ENCODE measurements at places on chromosomes 4 and X.

GRCh38 chrX:115311139-115311538 is 21.6 kb downstream of the LUZP4 start:
- DNase-seq, result no peak

DNA sequence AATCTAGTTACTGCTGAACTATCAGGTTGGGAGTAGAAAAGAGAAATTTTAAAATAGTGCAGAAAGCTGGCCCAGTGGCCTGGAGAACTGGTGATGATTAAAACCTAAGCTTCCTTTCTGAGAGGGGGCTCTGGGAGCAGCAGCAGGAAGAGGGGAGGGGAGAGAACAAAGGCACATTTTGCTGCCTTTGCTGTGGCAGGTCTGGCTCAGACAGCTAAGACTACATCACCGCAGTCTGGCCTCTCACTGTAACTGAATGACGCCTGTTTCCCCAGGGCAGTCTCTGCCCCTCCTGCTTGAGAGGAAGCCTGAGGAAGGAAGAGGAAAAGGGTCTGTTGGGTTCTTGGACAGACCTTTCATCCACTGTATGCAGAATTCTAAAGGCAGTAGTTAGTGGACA is 148.5 kb downstream of the FRAS1 start:
- DNase-seq, result no peak

DNA sequence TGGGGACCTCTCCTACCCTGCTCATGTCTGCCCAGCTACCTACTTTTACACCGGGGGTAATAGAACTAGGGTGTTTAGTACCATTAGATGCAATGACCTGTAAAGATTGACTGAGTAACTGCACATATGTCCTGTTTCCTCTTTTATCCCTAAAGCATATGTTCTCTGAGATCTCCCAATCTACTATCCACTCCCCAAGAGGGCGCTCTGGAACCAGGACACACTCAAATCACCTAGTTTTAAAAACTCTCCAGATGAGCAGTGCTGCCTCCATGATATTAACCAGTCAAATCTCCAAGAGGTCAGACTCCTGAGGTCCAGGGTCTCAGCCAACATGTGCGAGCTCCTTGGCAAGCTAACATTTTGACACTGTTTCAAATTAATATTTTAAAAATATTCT is 87.0 kb upstream of the TSPAN5 start:
- DNase-seq, result no peak

DNA sequence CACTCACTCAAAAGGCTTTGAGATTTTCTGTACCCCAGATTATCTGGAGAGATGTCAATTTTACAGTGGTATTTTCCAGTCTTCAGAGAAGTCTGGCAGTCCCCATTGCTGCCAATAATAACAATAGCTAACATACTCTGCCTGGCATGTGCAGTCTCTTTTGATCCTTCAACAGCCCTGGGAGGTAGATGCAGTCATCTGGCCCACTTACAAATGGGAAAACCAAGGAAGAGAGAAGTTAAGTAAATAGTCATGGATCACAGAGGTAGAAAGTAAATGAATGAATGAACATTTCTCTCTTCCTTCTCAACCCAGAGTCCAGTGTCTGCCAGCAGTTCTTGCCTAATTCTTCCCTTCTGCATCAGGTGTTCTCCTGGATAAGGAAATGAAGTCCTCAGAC is 113.0 kb upstream of the EDNRA start:
- no peak for DNase-seq

DNA sequence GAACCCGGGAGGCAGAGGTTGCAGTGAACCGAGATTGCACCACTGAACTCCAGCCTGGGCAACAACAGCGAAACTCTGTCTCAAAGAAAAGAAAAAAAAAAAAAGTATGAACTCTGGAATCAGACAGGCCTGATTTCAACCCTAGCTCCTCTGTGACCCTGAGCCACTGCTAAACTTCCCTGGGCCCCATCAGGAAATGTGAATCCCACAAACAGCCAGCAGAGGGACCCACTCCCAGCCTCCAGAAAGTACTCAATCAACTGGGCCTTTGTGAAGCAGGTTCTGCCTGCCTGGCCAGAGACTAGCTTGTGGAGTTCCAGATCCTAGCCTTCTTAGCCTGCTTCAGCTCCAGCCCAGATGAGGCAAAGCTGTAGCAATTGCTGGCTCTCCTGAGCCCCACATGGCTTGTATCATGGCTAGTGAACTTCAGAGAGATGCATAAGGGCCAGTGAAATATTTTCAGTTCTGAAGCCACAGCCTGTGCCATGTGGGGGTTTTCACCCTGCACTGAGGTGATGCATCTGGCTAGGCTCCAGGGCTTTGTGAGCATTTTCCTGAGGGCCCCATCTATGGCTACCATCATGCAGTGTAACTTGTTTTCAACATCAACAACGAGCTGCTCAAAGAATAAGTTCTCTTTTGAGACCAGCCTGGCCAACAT is 7.2 kb upstream of the IDS start:
- DNase-seq, result no peak

DNA sequence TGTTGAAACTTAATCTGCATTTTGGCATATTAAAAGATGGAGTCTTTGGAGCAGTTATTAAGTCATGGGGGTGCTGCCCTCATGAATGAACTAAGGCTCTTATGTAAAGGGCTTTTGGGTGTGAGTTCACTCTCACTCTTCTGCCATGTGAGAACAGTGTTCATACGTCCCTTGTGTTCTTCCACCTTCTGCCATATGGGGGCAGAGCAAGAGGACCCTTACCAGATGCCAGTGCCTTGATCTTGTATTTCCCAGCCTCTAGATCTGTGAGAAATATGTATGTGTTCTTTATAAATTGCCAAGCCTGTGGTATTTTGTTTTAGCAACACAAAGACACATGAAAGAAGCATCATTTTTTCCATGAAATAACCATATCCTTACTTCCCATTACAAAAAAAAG is 213.9 kb downstream of the SPOCK3 start:
- DNase-seq, result no peak

GRCh38 chr4:108830509-108831244 is 67.8 kb upstream of the ETNPPL start:
- DNase-seq, result no peak

DNA sequence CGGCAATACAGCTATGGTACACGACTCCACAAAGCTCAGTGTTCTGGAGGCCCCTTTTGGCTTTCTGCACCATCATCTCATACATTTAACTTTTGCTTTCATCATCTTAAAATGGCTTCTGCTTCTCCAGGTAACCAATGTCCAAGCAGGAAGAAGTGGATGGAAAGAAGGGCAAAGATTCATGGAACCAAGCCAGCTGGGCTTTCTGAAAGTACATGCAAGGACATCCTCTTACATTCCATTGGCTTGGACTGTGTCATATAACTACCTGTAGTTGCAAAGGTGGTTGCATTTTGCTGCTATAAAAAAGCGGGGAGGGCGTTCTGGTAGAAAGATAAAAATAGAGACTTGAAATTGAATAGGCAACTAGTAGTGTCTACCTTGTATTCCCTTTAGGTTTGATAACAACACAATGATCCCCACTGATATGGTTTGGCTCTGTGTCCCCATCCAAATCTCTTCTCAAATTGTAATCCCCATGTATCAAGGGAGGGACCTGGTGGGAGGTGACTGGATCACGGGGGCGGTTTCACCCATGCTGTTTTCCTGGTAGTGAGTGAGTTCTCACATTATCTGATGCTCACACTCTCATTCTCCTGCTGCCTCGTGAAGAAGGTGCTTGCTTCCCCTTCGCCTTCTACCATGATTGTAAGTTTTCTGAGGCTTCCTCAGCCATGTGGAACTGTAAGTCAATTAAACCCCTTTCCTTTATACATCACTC is 6.7 kb upstream of the FHIP1A start:
- no peak for DNase-seq

GRCh38 chr4:81030981-81031791 is 678 bp downstream of the BMP3 start:
- no peak for DNase-seq

DNA sequence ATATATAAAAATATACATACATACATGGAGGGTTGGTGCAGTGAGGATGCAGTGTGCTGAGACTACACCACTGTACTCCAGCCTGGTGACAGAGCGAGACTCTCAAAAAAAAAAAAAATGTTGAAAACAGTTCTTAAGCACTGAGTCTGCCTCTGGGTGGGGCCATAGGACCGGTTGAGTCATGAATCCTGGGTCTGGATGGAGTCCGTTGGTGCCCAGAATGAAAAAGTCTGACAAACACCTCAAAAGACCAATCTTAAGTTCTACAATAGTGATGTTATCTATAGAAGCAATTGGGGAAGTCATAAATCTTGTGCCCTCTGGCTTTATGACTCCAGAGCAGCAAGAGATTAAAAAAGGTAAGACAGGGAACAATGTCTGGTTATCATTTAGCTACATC is 70.4 kb downstream of the FGFBP1 start:
- no peak for DNase-seq

GRCh38 chrX:39624166-39624565 is 473.6 kb downstream of the BCOR start:
- DNase-seq, result no peak

- DNase-seq, result no peak
These were observed 187.5 kb upstream of the ANK2 start for GRCh38 chr4:112861691-112862674.

DNA sequence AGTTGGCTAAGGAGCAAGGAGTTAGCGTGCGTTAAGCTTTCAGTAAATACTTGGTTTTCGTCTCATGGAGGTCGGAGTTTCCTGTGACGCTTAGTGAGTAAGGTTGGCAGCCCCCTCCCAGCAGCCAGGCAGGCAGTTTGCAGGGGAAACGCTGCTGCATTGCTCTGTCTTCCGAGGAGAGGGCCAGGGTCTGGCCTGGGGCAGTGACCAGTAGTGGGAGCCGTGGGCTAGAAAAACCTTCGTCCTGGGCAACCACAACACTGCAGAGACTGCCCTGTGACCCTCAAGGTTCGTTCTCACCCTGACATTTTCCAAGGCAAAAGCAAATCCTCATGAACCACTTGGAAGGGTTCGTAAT is 432 bp downstream of the TMEM175 start:
- no peak for DNase-seq
